ENCODE measurements at places on chromosomes 1 and 21.

GRCh38 chr1:34926156-34926555, 3.3 kb downstream of the DLGAP3 start:
- H3K36me3 ChIP-seq: no peaks in the 10 kb centered on the region
- H3K4me3 ChIP-seq: no peak overlapping the region
- peaks cover 42% of the 10 kb centered on the region for H3K4me1 ChIP-seq
- no peak overlapping the region for H3K27ac ChIP-seq
- H3K27me3 ChIP-seq: peaks cover 46% of the 10 kb centered on the region

GRCh38 chr1:160623862-160624261, 23.0 kb downstream of the SLAMF1 start:
- H3K27ac ChIP-seq: no peak overlapping the region
- no peak overlapping the region for H3K4me3 ChIP-seq
- no peaks in the 10 kb centered on the region for H3K27me3 ChIP-seq
- no peak for DNase-seq

GRCh38 chr1:53532912-53533311, 73.7 kb downstream of the DMRTB1 start:
- no peaks in the 10 kb centered on the region for H3K4me1 ChIP-seq
- no peaks in the 10 kb centered on the region for H3K27me3 ChIP-seq
- no peaks in the 10 kb centered on the region for H3K36me3 ChIP-seq
- H3K27ac ChIP-seq: no peak overlapping the region
- no peak overlapping the region for H3K4me3 ChIP-seq

DNA sequence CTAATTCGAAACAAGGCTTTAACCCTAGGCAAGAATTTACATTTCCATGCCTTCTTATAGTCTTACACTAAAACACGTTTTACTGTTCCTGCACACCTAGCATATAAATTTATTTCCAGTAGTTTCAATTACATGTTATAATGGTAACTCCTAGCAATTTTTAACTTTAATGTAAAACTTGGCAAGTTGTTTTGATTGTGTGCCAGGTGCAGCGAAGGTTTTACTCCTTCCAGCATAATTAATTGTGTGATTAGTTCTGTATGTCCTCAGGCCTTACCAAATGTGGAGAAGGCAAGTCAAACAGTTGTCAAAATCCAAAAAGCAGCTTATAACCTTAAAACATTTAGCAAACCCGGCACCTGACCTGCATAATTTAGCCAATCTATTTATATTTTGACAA, 114.8 kb downstream of the KCNK1 start:
- DNase-seq: no peak
- H3K4me1 ChIP-seq: peaks cover 58% of the 10 kb centered on the region
- no peak overlapping the region for H3K4me3 ChIP-seq
- H3K36me3 ChIP-seq: peaks cover 6% of the 10 kb centered on the region
- no peak overlapping the region for H3K27ac ChIP-seq
- peaks cover 3% of the 10 kb centered on the region for H3K27me3 ChIP-seq

DNA sequence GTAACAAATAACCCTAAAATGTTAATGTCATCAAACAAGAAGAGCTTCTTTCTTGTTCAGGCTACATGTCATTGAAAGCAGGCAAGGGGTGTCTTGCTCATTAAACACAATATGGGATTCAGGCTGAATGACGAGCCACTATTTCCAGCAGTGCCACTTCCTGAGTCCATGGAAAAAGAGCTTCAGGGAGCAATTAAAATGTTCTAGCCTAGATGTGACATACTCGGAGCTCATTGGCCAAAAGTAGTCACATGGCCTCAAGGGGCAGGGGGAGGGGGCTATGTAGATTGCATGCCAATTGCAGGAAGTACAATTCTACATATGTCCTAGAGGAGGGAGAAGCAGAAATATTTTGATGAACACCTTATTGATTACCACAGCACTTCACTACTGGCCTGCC, 685.3 kb upstream of the ADGRL2 start:
- no peak for DNase-seq
- no peaks in the 10 kb centered on the region for H3K27me3 ChIP-seq
- H3K4me3 ChIP-seq: no peak overlapping the region
- H3K36me3 ChIP-seq: no peaks in the 10 kb centered on the region

GRCh38 chr1:210726621-210727020, 397.9 kb downstream of the HHAT start:
- H3K4me3 ChIP-seq: no peak overlapping the region
- H3K27me3 ChIP-seq: no peaks in the 10 kb centered on the region
- H3K36me3 ChIP-seq: no peaks in the 10 kb centered on the region
- DNase-seq: peak; percentile 74
- H3K4me1 ChIP-seq: peaks cover 13% of the 10 kb centered on the region
- H3K27ac ChIP-seq: no peak overlapping the region

- H3K4me1 ChIP-seq: peaks cover 11% of the 10 kb centered on the region
- no peak for DNase-seq
- H3K36me3 ChIP-seq: no peaks in the 10 kb centered on the region
- H3K27me3 ChIP-seq: peaks cover 4% of the 10 kb centered on the region
These were observed 159.7 kb upstream of the BEND5 start for GRCh38 chr1:48936436-48936835.

DNA sequence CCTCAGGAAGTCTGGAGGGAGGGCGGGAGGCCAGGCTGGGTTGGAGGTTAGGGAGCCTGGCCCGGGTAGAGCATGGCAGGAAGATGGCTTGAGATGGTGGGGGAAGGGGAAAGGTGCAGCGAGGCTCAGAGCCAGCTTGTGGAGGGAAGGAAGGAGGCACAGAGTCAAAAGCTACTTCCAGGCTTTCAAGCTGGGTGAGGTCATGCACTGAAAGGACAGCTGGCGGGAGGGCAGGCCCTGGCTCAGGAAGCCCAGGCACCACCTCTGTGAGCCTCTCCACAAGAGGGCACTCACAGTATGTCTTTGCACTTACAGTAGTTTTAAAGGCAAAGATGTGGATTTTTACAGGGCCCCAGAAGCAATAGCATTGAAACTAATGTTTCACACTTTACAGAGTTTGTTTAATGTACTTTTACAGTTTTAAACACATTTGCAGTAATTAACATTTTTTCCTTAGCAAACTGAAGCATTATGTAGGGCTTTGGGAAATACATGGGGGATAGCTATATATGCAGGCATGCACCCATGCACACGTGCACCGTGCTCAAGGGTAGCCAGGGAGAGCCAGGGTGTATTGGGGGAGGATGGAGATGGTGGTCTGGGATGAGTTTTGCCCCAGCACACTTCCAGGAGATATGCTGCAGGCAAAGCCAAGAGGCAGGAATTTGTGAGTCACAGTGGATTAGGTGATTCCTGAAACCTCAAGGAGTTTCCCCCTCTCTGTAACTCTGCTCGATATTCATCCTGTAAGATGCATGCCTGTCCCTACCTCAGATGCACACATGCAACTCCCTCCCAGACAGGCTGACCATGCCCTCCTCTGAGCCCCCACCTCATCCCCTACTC, 6.1 kb upstream of the ADAM15 start:
- no peak overlapping the region for H3K27ac ChIP-seq
- H3K4me1 ChIP-seq: peaks cover 35% of the 10 kb centered on the region
- H3K27me3 ChIP-seq: no peaks in the 10 kb centered on the region

DNA sequence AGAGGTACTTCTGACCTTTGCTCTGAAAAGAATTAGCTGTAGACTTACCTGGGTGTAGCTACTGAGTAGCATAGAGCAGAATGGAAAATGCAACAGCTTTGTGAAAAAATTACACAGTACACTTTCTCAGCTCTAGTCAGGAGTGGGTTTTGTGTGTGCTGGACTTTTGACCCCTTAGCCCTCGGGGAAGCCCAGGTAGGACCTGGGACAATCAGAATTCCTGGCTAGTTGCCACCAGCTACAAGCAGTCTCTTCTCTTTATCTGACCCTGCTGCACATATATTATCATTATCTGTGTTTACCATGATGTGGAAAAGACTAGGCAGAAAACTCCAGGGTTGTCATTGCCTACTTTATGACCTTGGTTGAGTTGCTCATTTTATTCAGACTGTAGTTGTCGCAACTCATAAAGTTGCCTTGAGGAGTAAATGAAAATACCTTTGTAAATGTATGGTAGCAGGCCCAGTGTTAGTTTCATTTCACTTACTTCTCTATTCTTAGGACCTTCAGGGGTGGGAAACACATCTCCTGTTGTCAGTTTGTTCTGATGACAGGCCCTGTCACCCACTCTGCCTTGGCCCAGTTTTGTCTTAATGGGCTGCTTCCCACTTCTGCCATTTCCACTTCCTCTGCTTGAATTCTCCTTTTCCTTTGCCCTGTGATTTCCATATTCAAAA, 5.4 kb downstream of the NEK7 start:
- peaks cover 68% of the 10 kb centered on the region for H3K4me1 ChIP-seq
- no peaks in the 10 kb centered on the region for H3K36me3 ChIP-seq
- DNase-seq: no peak
- no peaks in the 10 kb centered on the region for H3K27me3 ChIP-seq
- H3K4me3 ChIP-seq: no peak overlapping the region

- H3K4me1 ChIP-seq: no peaks in the 10 kb centered on the region
- DNase-seq: no peak
- H3K36me3 ChIP-seq: no peaks in the 10 kb centered on the region
These were observed 277.6 kb downstream of the PTBP2 start for GRCh38 chr1:96999191-96999590.

- peaks cover 15% of the 10 kb centered on the region for H3K27me3 ChIP-seq
- peak overlapping the region; percentile 90 for H3K4me3 ChIP-seq
- no peaks in the 10 kb centered on the region for H3K36me3 ChIP-seq
- DNase-seq: peak; percentile 68
- H3K27ac ChIP-seq: peak overlapping the region; percentile 95
- H3K4me1 ChIP-seq: peaks cover 26% of the 10 kb centered on the region
These were observed 1.7 kb downstream of the NR5A2 start for GRCh38 chr1:200029035-200029821.

- no peak overlapping the region for H3K27ac ChIP-seq
- peaks cover 15% of the 10 kb centered on the region for H3K27me3 ChIP-seq
- H3K4me3 ChIP-seq: no peak overlapping the region
- peaks cover 9% of the 10 kb centered on the region for H3K36me3 ChIP-seq
- DNase-seq: no peak
- H3K4me1 ChIP-seq: peaks cover 13% of the 10 kb centered on the region
These were observed 5.5 kb upstream of the ACTRT2 start for GRCh38 chr1:3015744-3016143.

- H3K27me3 ChIP-seq: no peaks in the 10 kb centered on the region
- H3K4me3 ChIP-seq: no peak overlapping the region
- H3K36me3 ChIP-seq: no peaks in the 10 kb centered on the region
- no peak overlapping the region for H3K27ac ChIP-seq
- peaks cover 4% of the 10 kb centered on the region for H3K4me1 ChIP-seq
These were observed 15.4 kb upstream of the EPS15 start for GRCh38 chr1:51534447-51534846.

- no peaks in the 10 kb centered on the region for H3K36me3 ChIP-seq
- H3K4me3 ChIP-seq: no peak overlapping the region
- H3K27ac ChIP-seq: 0 out of 2 replicates have a peak overlapping the region, but pooled peaks have one; percentile 1
- H3K27me3 ChIP-seq: no peaks in the 10 kb centered on the region
These were observed 24.1 kb upstream of the THRAP3 start for GRCh38 chr1:36199934-36200741.

- no peaks in the 10 kb centered on the region for H3K4me1 ChIP-seq
- no peak overlapping the region for H3K4me3 ChIP-seq
- no peaks in the 10 kb centered on the region for H3K36me3 ChIP-seq
- no peaks in the 10 kb centered on the region for H3K27me3 ChIP-seq
- no peak for DNase-seq
- H3K27ac ChIP-seq: no peak overlapping the region
These were observed 22.7 kb upstream of the EYA3 start for GRCh38 chr1:28111157-28111556.

GRCh38 chr1:156026588-156026987, 5.8 kb upstream of the SSR2 start:
- peaks cover 28% of the 10 kb centered on the region for H3K27me3 ChIP-seq
- H3K36me3 ChIP-seq: no peaks in the 10 kb centered on the region
- H3K27ac ChIP-seq: no peak overlapping the region
- no peak for DNase-seq
- peaks cover 5% of the 10 kb centered on the region for H3K4me1 ChIP-seq

- no peak for DNase-seq
- H3K4me3 ChIP-seq: no peak overlapping the region
- H3K27me3 ChIP-seq: no peaks in the 10 kb centered on the region
- peak overlapping the region; percentile 68 for H3K27ac ChIP-seq
- no peaks in the 10 kb centered on the region for H3K36me3 ChIP-seq
These were observed 10.2 kb downstream of the ARHGEF16 start for GRCh38 chr1:3464649-3465025.

DNA sequence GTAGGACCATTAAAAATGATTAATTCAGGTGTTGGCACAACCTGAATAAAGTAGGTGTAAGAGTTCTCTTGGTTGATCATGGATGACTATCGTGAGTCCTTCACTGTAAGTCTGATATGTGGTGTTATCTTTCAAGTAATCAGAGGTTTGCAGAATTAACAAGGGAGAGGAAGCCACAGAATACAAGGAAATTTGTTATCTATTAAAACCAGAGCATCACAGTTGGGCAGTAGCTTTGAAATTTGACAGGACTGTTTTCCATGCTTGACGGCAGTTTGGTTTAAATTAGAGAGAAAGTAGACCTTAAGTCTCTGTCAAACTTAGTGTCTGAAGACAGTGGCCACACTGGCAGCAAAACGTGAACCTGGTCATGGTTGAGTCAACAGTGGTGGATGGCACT, 139.5 kb upstream of the KCNK2 start:
- H3K27me3 ChIP-seq: no peaks in the 10 kb centered on the region
- H3K4me1 ChIP-seq: peaks cover 7% of the 10 kb centered on the region
- H3K27ac ChIP-seq: no peak overlapping the region
- H3K36me3 ChIP-seq: no peaks in the 10 kb centered on the region
- H3K4me3 ChIP-seq: no peak overlapping the region

DNA sequence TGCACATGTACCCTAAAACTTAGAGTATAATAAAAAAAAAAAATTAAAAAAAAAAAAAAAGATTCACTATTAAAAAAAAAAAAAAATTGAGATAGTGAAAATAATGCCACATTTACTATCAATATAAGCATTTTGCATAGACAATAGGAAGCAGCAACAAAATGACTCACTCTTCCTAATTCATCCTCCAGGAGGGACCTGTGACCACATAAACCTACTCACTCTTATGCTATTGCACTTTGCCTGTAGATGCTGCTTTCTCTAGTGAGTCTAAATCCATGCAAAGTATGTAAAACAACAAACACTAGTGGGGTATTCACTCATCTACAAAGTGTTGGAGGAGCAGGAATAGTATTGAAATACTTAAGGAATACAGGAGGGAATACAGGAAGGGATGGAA, 2.9 kb downstream of the OR10J5 start:
- H3K27me3 ChIP-seq: no peaks in the 10 kb centered on the region
- no peak overlapping the region for H3K4me3 ChIP-seq
- DNase-seq: no peak
- H3K36me3 ChIP-seq: 0 out of 2 replicates have a peak, but pooled peaks cover 1% of the 10 kb centered on the region

DNA sequence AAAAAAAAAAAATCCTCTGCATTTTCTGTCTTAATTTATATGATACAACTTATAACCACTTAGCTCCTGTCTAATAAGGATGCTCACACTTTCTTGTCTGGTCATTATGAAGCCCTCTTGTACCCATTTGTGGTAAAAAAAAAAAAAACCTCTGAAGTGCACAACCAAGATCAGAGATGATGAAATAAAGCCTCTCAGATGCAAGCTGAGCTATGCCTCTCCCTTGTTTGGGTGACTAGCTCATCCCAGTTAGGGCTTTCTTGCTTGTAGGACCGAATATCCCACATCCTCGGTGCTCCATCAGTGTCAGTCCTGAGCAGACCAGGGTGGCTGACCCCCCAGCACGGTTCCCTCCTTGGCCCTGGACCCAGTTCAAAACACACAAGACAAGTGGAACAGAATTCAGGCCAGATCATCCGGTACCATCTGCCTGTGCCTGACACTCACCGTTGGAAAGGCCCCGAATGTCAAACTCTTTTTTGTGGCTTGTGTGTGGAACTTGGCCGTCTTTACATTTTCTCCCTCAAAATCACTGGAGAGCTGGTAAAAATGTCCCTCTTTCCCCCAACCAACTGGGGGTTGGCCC, 6.3 kb upstream of the SELENON start:
- no peak overlapping the region for H3K27ac ChIP-seq
- no peak overlapping the region for H3K4me3 ChIP-seq
- peaks cover 3% of the 10 kb centered on the region for H3K27me3 ChIP-seq
- H3K4me1 ChIP-seq: peaks cover 18% of the 10 kb centered on the region
- no peak for DNase-seq

All from WTC11 (cell line).